ENCODE measurements at places on chromosomes 7 and 10. TPM values are rescaled to one million over a fixed set of nuclear protein-coding genes. Genes with fewer than 3 reads are reported as not detected.

VAX1 gene
- not detected for total RNA-seq

GRCh38 chr10:11789306-11789705 lies 33.9 kb upstream of the PROSER2 start:
- DNase-seq, result no peak

GRCh38 chr7:157679607-157680006 lies 342.8 kb downstream of the DNAJB6 start:
- no peak for DNase-seq

DNA sequence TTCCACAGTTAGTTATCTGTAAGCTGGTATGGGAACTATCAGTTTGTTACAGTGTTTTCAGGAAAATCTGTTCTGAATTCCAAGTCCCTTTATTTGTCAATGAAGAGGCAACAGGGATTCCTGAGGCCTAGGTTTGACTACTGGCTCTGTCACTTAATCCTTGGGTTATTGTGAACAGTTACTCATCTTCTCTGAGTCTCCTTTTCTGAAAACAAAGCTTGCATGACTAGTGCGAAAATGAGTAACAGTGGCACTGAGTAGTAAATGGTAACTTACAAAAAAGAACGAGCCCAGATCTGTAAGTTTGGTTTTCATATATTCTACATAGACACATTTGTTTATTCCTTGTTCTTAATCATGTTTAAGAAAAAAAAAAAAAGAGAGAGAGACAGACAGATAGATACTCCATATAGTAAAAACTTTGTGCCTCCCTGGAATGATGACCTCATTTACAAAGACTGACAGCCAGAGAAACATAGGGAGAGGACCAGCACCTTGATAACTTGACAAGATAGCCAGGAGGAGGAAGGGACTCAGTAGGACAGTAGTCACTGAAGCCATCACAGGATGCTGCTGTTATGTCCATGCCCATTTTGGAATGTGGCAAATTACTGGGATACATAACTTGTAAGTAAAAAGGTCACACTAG lies 1.9 kb downstream of the MRPS33 start:
- no peak for DNase-seq

NANOS1 gene
- total RNA-seq, result 8.7 TPM

DNA sequence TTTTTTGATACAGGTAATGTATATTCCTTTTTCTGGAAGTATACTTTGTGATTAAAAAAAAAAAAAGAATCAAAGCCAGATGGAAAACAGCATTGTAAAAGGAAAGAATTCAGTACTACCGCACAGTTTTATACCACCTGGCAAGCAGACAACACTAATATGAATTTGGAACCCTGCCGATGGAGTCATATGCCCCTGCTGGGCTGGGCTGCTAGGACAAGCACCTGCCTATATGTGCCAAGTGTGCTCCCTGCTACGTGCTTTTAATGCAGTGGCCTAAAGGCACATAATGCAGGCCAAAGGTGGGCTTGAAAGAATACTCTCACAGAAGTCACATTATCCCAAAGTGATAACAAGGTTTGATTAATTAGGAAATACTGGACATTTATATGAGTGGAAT lies 29.8 kb upstream of the WAC start:
- DNase-seq, result peak; percentile 53

HSPA12A gene
- total RNA-seq, result 22.5 TPM

CHAT gene
- not detected for total RNA-seq

- DNase-seq, result no peak
These were observed 190.6 kb upstream of the CCDC6 start for GRCh38 chr10:60096761-60097513.

- peak; percentile 96 for DNase-seq
These were observed 1.3 kb upstream of the KIF11 start for GRCh38 chr10:92591550-92592022.

- DNase-seq, result peak; percentile 23
These were observed 22.5 kb downstream of the WDR86 start for GRCh38 chr7:151387161-151388006.

GRCh38 chr10:113096128-113096996 lies 146.3 kb downstream of the TCF7L2 start:
- DNase-seq, result no peak

GRCh38 chr10:75651417-75651816 lies 220.0 kb downstream of the LRMDA start:
- DNase-seq, result no peak

DNA sequence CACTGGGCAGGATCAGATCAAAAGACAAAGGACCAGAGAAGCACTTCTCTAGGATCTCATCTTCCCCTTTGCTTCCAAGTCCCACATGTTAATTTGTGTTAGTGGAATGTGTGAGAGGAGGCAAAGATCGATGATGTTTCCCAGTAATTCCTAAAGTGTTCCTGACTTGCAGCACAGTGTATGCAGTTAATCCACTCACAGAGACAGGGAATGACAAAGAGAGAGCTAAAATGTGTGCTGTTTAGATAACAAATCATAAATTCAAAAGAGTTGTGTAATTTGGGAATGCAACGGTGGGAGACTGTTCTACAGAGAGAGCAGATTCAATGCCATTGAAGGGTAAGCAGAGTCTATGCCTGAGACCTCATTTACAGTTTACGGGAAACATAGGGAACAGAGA lies 132.0 kb upstream of the SVIL start:
- no peak for DNase-seq

WIPF3 gene
- total RNA-seq, result 6.2 TPM

NAT16 gene
- not detected for total RNA-seq

GRCh38 chr7:92835851-92836488 lies 403 bp downstream of the CDK6 start:
- DNase-seq, result peak; percentile 32

DNA sequence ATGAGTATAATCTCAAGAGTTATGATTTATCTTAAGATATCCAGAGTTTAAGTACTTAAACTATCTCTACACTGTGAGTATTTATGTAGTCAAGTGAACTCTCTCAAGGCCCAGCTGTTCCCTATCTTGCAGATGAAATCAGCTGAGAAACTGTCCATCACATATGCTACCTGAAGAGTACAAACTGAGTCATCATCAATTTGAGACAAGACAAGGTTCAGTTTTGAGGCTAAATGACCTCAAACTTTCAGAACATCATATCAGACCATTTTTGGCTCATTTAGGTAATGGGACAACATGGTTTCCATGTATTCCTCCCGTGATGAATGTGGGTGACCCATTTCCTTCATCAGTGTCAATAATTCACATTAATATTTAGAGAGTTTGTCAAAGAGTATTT lies 53.1 kb upstream of the AUTS2 start:
- no peak for DNase-seq

Measured in left ventricle myocardium superior (tissue), 1 donor.